Karpas-422 (cell line): ENCODE measurements at places on chromosomes 6 and 20. TPM values are rescaled to one million over a fixed set of nuclear protein-coding genes. Genes with fewer than 3 reads are reported as not detected.

DNA sequence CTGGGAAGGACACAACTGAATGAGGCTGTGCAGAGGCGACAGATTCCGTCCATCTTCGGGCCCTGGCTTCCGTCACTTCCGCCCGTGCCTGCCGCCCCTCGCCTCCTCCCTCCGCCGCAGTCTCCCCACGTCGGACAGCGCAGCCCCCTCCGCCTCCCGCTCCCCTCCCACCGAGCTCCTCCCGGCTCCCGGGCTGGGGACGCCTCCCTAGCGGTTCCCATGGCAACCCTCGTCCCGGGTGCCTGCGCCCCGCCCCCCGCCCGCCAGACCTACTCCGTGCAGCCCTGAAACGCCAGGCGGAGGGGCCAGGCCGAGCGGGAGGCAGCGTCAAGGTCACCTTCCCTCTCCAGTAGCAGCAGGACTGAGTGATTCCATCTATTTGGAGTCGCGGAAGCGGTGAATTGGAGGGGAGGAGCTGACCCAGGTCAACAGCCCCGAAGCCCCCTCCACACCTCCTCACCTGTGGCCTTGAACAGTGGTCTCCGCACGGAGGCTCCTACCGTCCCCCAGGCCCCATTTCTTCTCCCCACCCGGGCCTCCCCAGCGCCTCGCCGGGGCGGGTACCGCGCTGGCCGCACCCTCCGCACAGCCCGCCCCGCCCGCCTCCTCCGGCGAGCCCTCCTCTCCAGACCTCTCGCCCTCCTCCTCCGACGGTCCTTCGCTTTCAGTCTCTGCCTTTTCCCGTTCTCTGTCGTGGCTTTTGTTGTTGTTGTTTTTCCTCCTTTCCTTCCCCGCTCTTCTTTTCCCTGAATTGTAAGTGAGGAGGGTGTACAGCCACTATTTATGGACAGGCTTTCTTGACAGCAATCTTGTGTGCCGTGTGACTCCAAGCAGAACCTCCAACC lies 951 bp downstream of the NRSN2 start:
- peak; percentile 98 for DNase-seq

The TFAP2C gene
- total RNA-seq, result not detected in 2 replicates

GRCh38 chr20:19880256-19881079 lies 122.4 kb downstream of the RIN2 start:
- DNase-seq, result no peak

The DEFB125 gene
- 0.14 TPM in 1 of 2 replicates, not detected in the other for total RNA-seq

GRCh38 chr6:134744301-134744700 lies 205.6 kb downstream of the ALDH8A1 start:
- no peak for DNase-seq

The SLC17A1 gene
- not detected in 2 replicates for total RNA-seq

GRCh38 chr20:9441948-9442347 lies 72.4 kb upstream of the LAMP5 start:
- DNase-seq, result no peak

The ABHD16B gene
- total RNA-seq, result not detected in 2 replicates

The TP53TG5 gene
- total RNA-seq, result not detected in 2 replicates

- no peak for DNase-seq
Observed at GRCh38 chr6:120230008-120230407, 880.4 kb upstream of the MAN1A1 start.
